Suppressor macrophage treated with lipopolysaccharide for 1 hour (primary cell): ENCODE measurements at places on chromosomes 11 and 22.

- DNase-seq: no peak
Measured at GRCh38 chr22:23775779-23776375, 3.2 kb downstream of the MMP11 start.

DNA sequence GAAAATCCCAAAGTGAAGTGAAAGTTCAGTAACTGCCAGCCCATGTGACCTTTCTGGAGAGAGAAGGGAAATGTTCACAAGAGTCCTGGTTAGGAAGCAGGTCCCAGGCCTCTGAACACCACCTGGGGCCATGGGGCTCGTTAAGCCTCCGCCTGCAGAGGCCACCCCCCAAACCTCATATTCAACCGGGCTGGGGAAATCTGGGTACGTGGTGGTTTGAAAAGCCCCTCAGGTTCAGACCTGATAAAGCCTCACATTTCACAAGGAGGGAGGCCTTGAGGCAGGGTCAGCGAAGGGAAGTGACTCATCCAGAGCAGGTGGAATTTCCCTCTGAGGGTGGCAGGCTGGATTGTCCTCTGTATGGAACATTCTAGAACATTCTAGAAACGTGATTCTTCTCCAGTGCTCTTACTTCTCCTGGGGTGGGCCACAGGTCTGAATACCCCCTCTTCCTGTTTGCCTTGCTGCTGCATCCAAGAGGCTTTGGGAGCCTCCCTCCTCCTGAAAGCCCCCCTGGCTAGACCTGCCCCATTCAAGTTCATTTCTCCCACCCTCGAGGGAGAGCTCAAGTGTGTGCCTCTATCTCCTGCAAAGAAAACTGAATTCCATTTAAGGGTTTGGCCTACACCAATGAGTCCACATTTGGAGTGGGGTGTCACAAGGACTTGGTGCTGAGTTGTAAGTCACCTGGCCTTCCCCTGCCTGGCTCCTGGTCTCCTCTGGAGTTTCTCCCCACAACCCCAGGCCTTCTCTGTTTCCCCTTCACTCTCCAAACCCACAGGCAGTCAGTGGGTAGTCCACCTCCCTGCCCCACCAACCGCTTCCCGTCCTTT is 6.3 kb downstream of the FXYD2 start:
- DNase-seq: peak; percentile 90

DNA sequence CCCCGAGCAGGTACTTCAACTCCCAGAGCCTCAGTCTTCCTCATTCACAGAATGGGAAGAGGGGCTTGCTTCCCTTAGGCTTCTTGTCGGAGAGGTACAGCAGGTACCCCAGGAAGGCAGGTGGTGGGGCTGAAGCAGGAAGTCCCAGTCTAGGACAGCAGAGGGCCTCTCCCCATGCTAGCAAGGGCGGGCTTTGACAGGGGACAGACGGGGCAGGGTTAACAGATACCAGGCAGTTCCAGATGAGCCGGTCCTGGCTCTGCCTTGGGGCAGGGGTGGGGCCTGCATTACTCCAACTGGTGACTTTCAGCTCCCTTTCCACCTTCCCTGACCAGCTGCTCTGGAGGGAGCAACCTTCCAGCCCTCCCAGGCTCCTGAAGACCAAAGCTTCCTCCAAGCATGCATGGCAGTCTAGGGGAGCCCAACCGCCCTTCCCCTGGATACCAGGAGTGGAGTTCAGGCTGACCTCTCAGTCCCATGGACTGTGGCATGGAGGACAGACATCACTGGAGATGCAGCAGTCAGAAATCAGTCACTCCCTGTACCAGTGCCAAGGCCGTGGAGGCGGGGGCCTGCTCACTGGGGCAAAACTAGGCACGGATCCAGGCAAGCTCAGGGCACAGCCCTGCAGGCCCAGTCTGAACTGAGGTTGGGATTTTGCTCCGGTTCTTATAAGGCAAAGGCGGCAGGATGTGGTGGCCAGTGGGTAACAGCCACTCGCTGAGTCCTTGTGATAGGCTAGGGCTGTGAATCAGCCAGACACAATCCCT is 60.5 kb downstream of the NAT10 start:
- no peak for DNase-seq

GRCh38 chr11:102230911-102231310 is 86.4 kb upstream of the BIRC3 start:
- no peak for DNase-seq

DNA sequence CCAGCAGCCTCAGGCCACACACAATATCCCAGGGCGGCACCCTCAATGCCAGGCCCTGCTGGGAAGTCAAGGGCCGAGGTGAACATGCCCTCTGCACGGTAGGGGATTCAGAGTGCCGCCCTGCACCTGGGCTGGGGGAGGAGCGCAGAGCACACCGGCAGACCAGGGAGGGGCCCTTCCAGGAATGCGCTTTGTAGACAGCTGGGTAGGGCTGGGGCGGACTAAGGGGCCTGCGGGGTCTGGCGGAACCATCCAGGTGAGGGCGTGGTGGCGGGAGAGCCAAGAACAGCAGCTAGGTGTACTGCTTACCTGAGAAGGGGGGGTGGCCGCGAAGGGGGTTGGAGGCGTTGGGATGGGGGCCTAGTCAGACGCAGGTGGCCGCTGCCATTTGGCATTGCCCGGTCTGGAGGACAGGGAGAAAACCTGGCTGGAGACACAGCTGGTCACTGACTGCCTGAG is 26.0 kb downstream of the DUSP8 start:
- no peak for DNase-seq

GRCh38 chr22:16949561-16949960 is 58.5 kb downstream of the GAB4 start:
- DNase-seq: peak; percentile 23

- no peak for DNase-seq
Measured at GRCh38 chr11:16713594-16713993, 24.9 kb upstream of the C11orf58 start.

DNA sequence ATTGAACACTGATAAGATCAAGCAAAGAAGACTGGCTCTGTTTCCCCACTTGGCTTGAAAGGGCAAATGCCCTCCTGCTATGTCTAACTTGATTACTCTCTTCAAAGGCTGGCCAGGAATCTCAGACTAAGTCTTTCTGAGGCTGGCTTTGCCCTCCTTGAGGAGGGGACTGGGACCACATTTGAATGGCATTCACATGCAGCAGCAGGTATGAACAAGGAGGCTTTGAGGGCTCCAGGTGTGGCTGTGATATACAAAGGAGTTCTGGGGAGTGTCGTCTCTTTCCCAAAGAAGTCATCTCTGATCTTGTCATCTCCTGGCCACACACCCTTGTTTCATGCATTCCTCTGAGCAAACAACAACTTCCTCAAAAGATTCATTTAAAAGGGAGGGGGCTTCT is 130.8 kb downstream of the ARL14EP start:
- DNase-seq: no peak

DNA sequence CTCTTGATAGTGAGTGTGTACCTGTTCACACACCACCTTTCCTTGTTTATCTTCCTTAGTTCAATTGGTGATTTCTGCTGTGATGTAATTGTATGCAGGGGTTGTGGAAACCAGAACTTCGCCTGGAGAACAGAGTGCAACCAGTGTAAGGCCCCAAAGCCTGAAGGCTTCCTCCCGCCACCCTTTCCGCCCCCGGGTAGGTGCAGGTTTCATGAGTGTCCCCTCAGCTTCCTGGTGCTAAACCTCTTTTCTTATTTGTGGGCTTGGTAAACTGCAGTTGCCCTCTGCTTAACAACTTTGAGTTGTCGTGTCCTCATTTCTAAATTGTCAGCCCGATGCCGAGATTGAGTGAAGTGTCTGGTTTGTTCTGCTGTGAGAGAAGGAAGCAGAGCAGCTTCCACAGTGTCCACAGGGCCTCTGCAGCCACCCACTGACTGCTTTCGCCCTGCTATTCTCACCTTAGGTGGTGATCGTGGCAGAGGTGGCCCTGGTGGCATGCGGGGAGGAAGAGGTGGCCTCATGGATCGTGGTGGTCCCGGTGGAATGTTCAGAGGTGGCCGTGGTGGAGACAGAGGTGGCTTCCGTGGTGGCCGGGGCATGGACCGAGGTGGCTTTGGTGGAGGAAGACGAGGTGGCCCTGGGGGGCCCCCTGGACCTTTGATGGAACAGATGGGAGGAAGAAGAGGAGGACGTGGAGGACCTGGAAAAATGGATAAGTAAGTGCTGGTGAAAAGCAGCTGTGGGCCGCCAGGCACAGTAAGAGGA is 7.1 kb upstream of the GAS2L1 start:
- no peak for DNase-seq

DNA sequence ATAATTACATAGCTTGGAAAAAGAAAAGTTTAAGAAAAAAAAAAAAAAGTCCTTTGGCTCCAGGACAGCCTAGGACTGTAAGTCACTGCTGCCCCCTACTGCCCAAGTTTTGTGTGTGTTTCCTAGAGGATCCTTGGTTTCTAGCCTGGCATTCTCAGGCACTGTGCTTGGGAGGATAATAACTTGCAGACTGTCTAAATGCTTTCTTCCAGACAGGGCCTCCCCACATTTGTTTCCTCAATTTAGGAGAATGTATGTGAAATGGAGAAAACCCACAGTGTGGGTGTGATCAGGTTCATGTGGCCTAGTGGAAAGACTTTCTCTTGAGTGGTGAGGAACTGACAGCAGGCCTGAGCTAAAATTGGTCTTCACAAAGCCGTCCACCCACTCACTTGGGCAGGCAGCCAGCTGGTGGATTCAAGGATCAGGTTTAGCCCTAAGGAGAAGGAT is 191.0 kb downstream of the NAV2 start:
- peak; percentile 77 for DNase-seq

DNA sequence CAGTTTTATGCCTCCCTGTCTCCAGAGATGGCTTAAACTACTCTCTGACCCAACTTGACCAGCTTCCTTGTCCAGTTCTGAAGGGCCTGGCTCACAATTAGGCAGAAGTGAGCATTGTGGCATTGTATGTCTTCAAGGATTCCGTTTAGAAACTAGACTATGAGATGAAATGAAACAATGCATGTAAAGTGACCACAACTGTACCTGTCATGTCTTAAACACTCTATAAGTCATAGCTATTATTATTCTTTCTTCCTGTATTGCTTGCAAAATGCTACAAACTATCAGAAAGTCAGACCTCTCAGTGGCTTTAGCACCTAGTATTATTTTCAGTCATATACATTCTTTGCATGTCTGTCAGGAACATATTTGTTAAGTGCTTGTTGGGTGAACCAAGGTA is 127.9 kb upstream of the MTMR2 start:
- DNase-seq: no peak

- DNase-seq: peak; percentile 86
Measured at GRCh38 chr22:20867179-20868024, 8.6 kb downstream of the SNAP29 start.

- no peak for DNase-seq
Measured at GRCh38 chr11:117876059-117876340, 458 bp downstream of the FXYD6 start.

DNA sequence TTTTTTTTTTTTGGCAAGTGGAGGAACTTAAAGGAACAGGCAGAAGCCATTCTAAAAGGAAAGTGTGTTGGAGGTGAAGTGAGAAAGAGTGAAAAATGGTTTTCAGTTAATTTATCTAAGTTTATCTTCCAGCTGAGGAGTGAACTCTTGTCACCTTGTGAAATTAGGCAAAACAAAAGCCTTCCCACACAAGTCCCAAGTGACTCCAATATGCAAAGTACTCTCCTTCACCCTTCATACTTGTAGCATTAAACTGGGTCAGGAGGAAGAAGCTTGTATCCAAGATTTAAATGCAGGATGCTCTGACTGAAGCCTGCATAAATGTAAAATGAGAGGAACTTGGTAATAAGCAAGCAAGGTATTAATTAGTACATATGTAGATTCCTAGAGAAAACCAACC is 796.8 kb downstream of the DLG2 start:
- no peak for DNase-seq

DNA sequence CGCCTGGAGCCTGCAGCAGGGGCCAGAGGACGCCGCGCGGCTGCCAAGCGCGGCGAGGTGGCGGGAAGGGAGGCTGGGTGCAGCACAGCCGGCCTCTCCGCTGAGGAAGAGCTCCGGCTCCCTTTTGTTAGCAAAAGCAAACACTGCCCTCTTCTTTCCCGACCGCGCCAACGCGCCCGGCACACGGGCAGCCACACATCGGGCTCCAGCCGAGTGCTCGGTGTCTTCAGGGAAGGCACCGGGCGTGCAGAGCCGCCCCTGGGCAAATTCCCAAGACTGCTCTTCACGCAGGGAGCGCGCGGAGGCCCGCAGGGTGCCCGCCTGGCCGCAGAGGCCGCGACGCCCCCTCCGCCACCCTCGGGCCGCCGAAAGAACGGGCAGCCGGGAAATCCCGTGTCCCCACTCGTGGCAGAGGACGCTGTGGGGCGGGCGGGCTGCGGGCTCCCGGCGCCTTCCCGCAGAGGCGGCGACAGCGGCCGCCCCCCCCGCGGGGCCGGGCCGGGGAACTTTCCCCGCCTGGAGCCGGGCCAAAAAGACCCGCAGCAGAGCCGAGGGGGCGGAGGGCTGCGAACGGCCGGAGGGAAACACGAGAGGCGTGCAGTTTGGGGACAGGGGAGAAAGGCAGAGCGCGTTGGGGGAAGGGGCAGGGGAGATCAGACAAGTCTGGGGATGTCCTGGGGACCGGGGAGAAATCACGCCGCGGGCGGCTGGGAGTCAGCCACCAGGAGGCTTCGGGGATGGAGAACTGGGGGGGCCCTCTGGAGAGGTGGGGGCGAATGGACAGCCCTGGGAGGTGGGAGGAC is 931 bp downstream of the CADM1 start:
- DNase-seq: peak; percentile 48

DNA sequence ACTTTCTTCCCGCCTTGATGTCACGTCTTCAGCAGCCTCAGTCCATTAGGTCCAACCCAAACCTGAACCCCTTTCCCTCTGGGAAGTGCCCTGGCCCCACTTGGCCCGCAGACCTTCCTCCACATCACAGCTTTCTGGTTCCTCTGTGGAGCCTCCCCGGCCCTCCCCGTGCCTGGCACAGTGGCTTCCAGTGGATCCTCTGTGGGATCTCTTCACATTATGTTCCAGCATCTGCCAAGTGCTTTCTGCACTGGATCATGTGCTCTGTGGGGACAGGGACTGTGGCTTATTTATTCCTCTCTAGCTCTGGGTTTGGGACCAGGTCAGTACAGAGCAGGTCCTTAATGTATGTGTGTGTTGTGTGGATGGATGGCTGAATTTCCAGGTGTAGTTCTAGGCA is 30.9 kb downstream of the POLR3H start:
- DNase-seq: no peak

- no peak for DNase-seq
Measured at GRCh38 chr11:111945198-111945597, 8.1 kb downstream of the DIXDC1 start.

- DNase-seq: no peak
Measured at GRCh38 chr11:126698576-126698975, 302.0 kb downstream of the KIRREL3 start.

DNA sequence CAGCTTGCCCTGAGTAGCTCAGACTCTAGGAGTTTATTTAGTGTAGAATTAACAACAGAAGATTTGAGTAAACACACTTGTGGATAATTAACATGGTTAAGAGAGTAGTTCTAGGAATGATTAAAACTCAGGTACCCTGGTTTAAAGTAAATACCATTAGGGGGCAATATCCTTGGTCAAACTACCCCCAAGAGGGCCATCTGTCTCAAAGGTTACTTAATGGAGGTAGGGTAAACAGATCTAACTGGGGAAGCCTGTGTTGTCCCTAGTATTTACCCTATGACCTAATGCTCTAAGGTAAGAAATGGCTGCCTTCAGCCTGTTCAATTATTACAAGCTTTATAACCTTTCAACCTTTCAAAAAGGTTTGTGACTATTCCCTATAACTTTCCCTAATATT is 10.6 kb upstream of the GLYATL1 start:
- DNase-seq: no peak

GRCh38 chr11:16347928-16348685 is 8.2 kb downstream of the SOX6 start:
- no peak for DNase-seq
